ENCODE measurements at places on chromosomes 12 and 14.

DNA sequence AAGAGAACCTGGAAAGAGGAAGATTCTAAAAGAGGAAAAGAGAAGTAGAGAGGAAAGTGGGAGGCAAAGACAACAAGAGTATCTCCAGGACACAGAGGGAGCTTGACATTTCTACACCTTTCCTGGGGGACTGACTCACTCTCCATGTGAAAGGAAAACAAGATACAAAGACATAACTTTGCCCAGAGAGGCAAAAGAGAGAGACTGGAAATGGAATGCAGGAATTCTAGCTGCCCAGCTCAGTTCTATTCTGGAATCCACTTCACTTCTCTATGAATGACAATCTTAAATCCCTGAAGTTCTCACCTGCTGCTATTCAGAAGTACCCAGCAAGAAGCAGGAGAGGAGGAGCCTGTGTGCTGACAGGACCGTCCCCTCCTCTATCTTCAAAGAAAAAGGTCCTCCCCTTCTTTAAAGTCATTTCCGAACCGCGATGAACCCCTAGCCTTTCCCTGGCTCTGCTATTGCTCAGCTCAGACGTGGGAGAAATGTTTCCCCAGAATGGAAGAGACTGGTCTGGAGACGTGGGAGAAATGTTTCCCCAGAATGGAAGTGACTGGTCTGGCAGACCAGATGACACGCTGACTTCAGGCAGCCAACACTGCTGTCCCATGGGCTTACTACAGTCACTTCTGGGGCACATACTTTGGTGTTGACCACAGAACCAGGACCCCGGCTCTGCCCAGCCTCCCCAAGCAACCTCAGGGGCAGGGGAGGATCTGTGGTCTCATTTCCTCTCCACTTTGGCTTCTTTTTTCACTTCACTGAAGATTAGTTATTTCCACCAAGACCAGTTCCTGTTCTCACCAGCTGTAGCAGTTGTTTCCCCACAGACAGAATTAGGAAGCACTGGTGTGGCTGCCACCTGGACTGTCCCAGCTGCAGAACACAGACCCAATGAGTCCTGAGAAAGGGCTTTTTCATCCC lies 8.3 kb downstream of the FMNL3 start:
- peak; percentile 86 for DNase-seq

DNA sequence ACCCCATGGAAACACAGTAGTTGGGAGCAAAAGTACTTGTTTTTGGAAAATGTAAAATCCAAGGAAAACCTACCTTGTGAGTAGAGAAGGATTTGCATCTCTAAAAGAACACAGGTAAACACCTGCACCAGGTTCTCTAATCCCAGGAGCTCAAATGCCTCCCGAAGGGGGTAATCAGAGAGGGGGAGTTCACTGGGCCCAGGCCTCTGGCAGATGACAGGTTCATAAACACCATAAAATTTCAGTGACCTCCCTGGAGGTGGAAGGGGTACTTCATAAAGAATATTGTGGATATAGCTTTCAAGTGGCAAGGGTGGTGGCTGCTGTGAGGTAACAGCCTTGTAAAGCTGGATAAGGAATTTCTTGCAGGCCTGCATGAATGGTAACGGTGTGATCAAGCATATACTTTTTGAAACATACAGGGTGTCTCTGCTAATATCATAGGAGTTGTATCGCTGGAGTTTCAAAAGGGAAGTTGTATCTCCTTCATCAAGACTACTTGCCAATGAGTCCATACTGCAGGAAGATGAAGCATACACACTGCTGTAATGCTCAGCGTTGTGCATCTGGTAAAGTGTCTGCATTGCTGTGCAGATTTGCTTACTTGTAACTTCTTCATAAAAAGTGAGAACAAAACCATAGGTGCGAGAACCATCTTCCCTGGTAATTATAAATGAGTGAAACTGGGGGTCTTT lies 111.3 kb downstream of the DENND5B start:
- no peak for DNase-seq

DNA sequence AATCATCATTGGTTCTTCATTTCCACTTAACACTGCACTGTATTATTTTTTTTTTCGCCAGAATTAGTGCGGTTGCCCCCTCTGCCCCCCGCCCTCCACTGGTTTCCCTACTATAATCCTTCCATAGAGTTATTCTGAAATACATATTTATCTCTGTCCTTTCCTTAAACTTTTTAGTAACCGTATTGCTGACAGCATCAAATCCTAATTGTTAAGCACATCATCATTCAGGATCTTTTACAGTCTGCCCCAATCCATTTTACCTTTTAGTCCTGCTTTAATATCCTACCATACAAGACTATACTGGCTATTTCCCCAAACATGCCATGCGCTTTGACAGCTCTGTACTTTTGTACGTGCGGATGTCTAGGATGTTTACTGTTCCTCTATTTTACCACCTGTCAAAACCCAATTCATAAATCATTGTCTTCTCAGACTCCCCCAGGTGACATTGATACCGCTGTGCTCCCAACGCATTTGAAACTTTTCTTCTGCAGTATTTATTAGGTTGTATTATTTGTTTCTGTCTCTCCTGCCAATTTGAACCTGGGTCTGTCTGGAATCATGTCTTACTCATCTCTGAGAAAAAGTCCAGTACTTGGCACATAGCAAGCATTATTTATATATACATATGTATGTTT lies 1.0 kb downstream of the FGFR1OP2 start:
- no peak for DNase-seq

DNA sequence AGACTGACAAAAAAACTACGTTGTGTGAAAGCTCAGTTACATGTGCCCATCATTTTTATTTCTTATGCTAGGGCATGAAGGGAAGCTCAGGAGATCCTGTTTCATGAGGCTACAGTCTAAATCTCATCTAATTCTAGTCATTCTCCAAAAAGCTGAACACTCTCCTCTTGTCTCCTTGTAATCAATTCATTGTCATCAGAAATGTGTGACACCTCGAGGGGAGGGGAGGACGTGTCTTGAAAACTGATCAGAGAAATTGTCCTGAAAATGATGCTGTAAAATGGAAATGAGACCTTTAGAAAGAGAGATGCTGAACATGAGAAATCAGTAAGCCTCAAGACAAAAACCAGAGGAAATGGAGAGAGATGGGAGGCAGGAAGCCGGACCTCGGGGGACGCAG lies 103.4 kb downstream of the DAD1 start:
- no peak for DNase-seq

DNA sequence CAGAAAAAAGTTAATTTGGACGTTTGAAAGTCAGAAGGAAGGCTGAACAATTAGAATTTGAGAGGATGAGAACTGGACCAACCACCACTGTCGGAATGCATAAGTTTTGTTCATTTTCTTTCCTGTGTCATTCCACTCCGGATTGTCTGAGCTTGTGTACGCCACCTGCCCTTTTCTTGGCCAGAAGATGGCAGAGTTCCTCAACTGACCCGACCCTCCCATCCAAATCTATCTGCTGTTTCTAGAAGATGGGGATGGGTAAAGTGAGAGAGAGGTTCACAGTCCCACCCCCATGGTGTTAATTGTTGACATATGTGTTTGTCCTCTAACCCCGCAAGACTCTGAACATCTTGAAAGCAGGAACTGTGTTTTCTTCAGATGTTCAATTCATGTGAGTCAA lies 388.0 kb downstream of the VRK1 start:
- peak; percentile 46 for DNase-seq

- DNase-seq: no peak
These were observed 11.2 kb upstream of the TMX1 start for GRCh38 chr14:51228890-51229289.

- no peak for DNase-seq
These were observed 831.5 kb downstream of the GALC start for GRCh38 chr14:87161502-87161901.

GRCh38 chr14:23865502-23865901 lies 88.1 kb upstream of the DHRS4 start:
- no peak for DNase-seq

DNA sequence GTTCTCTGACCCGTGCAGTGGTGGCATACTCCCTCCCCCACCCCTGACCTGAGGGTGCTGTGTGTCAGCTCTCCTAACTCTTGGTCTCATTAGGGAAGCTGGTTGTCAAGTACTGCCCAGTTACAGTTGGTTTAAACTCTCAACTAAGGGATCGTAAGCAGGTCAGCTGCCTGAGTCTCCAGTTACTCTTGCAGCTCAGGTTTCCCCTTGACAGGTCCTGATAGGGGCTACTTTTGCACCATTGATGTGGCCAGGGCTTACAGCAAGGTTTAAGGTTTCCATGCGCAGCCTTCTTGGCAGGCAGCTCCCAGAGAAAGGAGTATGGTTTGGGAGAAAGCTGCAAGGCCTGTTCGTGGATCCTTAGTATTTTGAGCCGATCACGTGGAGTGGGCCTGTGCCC lies 74.5 kb downstream of the ETV6 start:
- DNase-seq: peak; percentile 23

DNA sequence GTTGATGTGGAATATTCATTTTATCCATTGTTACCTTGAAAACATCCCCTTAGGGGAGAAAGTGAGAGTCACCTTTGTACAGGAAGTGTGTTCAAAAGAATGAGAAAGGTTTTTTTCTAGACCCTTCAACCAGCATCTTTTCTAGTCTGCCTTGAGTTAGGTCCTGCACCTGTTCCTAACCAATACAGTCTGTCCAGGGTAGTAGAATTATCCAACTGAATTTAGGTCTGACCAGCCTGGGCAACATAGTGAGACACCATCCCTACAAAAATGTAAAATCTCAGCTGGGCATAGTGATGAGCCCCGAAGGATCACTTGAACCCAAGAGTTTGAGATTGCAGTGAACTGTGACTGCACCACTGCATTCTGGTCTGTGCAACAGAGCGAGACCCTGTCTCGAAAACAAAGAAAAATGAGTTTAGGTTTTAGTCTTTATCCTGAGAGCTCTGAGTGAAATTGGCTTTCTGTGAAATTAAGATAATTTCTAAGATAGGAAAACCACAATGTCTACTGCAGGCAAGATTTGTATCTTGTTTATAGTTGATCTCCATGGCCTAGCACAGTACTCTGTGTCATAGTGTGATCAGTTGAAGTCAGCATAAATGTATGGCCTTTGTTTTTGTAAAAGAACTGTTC lies 25.2 kb downstream of the ARHGAP5 start:
- DNase-seq: no peak

DNA sequence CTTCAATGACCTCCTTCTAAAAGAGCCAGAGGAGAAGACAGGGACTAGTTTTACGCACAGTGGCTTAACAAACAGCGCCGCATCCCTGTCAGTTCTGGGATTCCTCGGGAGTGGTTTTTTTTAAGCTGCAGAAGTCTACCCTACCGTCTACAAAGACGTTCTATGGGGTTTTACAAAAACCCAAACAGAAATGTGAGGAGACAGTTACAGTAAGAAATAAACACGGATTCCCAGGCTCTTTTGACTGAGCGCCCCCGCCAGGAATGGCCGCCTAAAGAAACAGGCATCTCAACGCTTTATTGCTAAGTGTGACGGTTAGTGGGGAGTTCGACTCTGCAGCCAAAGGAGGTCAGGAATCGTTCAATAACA lies 484 bp downstream of the ALKBH1 start:
- DNase-seq: peak; percentile 51

DNA sequence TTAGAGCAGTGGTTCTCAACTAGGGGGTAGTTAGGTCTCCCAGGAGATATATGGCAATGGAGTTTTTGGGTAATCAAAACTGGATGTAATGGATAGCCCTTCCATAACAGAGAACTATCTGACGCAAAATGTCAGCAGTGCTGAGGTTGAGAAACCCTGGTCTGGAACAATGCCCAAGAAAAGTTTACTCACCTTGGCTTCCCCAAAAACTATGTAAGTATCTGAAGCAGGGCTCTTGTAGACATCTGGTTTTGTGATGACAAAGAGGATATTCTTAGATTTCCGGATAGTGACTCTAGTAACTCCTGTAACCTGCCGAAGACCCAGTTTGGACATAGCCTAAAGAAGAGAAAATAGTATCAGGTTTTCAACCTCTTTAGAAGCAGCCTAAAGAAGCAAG lies 11.8 kb downstream of the NACA start:
- no peak for DNase-seq

DNA sequence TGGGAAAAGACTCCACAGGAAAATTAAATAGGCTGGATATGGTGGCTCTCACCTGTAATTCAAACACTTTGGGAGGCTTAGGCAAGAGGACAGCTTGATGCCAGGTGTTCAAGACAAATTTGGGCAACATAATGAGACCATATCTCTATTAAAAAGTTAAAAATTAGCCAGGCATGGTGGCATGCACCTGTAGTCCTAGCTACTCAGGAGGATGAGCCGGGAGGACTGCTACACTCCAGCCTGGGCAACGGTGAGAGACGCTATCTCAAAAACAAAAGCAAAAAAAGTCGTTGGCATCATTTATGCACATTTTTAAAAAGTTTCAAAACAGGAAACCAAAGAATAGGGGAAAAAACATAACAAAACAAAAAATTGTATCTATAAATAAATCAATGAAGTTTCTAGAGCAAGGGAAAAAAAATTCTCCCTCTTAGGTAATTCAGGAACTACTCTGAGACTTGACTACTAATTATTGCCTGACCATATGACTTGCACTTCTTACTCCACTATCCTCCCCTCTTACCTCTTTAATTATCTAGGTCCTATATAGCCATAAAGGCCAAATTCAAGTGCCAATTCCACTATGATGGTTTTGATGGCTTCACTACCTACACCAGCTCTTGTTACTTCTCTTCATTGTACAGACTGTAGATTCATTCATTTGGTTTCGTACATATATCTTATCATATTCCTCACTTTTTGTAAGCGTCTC lies 1.6 kb downstream of the METTL3 start:
- no peak for DNase-seq

- DNase-seq: no peak
These were observed 24.8 kb downstream of the ALDH2 start for GRCh38 chr12:111791507-111791906.

GRCh38 chr14:20772650-20773049 lies 4.4 kb downstream of the EDDM3B start:
- DNase-seq: peak; percentile 71

DNA sequence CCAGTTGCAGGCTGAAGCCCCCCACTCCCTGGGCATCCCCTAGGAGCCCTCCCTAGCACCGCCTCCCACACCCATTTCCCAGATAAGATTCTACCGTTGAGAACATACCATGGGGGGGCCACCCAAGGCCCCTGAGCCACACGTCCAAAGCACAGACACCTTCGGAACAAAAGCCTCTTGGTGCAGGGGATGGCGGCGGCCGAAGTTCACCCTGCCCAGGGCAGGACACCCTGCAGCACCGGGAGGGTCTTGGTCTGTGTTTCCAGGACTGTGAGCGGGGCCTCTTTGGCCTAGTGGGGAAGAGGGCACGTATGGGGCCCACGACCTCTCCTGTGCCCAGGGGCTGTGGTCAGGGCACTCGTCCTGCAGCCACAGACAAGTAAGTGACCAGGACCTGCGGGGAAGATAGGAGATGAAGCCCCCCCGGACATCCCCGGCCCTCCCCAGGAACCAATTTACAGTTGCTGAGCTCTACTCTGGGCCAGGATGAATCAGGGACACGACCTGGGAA lies 154.3 kb upstream of the C14orf180 start:
- DNase-seq: no peak
